ENCODE measurements at places on chromosomes 7 and 10.

- no peak for ATAC-seq
Observed at GRCh38 chr10:73588656-73589055, 2.5 kb downstream of the USP54 start.

- ATAC-seq, result no peak
Observed at GRCh38 chr7:92674379-92674778, 84.2 kb upstream of the FAM133B start.

GRCh38 chr7:147196481-147196880 lies 1079.9 kb downstream of the CNTNAP2 start:
- ATAC-seq, result no peak

- no peak for ATAC-seq
Observed at GRCh38 chr7:150935149-150935548, 43.0 kb downstream of the KCNH2 start.

GRCh38 chr10:125127110-125127509 lies 33.3 kb downstream of the CTBP2 start:
- no peak for ATAC-seq

- no peak for ATAC-seq
Observed at GRCh38 chr7:47284691-47285635, 296.9 kb downstream of the TNS3 start.

GRCh38 chr10:44201656-44202055 lies 183.2 kb downstream of the CXCL12 start:
- no peak for ATAC-seq

- ATAC-seq, result peak; percentile 23
Observed at GRCh38 chr7:121873289-121874194, 581 bp downstream of the PTPRZ1 start.

- ATAC-seq, result no peak
Observed at GRCh38 chr7:159006610-159007130, 138.0 kb downstream of the VIPR2 start.

- peak; percentile 18 for ATAC-seq
Observed at GRCh38 chr7:136869991-136870865, 1.8 kb downstream of the CHRM2 start.

- ATAC-seq, result no peak
Observed at GRCh38 chr7:150570556-150571465, 3.6 kb downstream of the GIMAP4 start.

DNA sequence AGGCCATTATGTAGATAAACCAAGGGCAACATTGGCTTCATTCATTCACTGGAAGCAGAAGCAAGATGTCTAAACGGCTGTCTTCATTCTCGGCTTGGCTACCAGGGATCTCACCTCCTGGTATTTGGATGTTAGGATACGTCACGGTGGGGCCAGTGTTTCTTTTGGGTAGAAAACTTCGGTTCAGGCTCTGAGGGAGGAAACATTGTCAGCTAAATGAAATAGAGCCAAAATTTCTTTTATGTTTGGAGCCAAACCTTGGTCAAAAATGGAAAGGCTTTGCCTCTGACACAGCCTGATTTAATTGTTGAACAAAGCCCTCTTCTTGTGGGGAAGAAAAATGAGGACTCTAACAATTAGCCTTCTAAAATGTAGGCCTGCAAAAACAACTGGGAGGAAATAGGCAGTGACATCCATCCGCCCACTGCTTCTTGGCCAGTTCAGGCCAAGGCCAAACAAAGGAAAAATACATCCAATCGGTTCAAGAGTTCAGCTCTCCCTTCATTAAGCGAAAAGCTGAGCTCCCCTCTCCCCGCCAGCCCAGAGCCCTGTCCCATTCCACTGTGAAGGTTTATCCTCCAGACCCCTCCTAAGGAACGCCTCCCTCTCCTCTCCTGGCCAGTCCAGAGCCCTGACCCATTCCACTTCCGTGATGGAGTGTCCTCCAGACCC lies 44.4 kb downstream of the PFKFB3 start:
- ATAC-seq, result no peak

DNA sequence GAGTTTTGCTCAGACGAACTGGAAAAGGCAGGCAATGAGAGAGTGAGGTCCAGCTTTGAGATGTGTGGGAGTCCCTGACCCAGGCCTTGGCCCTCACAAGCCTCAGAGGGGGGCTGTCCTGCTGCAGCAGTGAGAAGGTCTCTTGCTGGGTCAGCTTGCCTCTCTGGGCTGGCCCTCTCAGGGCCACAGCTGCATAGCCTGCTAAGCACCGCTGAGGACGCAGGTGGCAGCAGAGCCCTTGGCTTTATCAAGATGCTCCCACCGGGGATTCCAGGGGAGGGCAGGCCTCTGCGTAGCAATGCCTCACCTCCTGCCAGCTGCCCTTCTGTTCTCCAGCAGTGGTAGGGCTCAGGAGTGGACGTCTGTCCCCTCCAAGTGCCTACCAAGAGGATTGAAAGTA lies 128.7 kb downstream of the COBL start:
- no peak for ATAC-seq

DNA sequence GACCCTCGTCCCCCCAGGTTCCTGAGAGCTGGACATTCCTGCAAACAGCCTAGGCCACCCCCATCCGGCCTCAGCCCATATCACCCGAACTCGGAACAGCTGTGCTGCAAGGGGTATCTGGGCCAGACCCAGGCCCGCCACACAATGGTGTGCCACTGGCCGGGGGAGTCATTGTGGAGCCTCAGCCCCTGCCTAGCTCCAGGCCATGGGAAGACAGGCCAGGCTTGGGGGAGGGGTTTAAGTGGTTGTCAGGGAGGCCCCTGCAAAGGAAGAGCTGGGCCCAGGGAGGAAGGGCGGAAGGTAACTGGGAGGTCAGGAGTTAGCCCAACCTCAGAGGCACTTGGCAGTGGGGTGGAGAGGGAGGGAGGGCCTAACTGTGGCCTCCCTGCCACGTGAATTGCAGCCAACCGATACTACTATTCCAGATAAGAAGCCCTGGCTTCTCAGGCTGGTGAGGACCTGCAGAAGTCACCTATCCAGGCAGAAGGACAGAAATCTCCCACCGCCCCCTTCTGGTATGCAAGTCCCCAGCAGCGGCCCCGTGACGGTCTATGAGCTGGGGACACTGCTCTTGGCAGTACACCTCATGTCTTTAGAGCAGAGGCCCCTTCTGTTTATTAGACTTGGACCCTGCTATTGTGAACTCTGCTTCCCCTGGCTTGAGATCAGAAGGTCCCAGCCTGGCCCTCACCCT lies 26.8 kb downstream of the VSIR start:
- no peak for ATAC-seq

DNA sequence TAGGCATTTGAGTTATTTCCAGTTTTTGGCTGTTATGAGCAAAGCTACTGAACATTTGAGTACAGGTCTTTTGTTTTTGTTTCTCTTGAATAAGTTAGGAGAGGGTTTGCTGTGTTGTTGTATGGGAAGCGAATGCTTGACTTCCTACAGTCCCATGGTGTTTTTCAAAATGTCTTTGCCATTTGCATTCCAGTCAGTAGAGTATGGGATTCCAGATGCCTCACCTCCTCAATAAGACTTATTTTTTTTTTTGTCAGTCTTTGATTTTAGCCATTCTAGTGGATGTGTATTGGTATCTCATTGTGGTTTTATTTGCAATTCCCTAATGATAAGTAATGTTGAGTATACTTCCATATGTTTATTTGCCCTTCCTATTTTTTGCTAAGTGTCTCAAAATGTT lies 19.4 kb downstream of the CDK13 start:
- no peak for ATAC-seq

DNA sequence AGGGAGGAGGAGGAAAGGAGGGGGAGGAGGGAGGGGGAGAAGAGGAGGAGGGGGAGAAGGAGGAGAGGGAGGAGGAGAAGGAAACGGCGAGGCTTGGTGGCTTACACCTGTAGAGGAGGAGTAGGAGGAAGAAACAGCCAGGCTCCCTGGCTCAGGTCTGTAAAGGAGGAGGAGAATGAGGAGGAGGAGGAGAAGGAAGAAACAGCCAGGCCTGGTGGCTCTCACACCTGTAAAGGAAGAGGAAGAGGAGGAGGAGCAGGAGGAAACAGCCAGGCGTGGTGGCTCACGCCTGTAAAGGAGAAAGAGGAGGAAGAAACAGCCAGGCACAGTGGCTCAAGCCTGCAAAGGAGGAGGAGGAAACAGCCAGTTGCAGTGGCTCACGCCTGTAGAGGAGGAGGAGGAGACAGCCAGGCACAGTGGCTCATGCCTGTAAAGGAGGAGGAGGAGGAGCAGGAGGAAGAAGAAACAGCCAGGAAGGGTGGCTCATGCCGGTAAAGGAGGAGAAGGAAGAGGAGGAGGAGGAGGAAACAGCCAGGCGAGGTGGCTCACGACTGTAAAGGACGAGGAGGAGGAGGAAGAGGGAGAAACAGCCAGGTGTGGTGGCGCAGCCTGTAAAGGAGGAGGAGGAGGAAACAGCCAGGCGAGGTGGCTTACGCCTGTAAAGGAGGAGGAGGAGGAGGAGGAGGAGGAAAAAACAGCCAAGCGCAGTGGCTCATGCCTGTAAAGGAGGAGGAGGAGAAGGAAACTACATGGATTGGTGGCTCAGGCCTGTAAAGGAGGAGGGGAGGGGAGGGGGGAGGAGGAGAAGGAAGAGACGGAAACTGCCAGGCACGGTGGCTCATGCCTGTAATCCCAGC lies 14.9 kb upstream of the CRCP start:
- ATAC-seq, result peak; percentile 95

- no peak for ATAC-seq
Observed at GRCh38 chr10:58399410-58399809, 14.2 kb downstream of the TFAM start.

GRCh38 chr7:112171673-112172072 lies 34.5 kb downstream of the DOCK4 start:
- no peak for ATAC-seq

DNA sequence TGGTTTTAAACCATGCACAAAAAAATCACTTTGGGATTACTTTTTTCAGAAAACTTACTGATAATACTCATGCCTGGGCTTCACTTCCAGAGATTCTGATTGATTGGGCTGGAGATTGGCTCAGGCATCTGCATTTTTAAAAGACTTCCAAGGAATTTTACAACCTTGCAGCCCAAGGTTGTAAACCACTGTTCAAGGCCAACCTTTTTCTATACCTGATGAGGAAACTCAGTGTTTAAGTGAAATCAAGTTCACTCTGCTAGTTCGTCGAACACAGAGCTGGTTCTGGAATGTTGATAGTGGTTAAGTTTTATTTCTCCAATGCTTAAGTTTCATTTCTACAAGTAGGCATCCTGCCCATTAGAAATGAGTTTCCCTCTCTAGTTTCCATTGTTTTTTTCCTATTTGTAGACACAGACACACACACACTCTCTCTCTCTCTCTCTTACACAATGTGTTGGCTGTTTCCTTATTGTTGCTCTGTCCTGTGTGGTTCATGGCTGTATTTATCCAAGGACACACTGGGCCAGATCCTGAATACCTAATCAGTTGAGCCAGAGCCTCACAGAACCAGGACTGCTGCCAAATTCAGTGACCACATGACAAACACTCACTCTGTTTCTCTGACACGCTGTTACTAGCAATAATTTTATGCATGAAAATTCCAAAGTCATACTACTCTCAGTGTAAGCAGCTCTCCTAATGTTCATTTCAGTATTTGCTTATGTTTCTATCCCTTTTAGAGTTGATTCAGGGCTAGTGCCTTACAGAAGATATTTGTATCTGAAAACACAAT lies 3.7 kb upstream of the IFIT1B start:
- ATAC-seq, result peak; percentile 98

DNA sequence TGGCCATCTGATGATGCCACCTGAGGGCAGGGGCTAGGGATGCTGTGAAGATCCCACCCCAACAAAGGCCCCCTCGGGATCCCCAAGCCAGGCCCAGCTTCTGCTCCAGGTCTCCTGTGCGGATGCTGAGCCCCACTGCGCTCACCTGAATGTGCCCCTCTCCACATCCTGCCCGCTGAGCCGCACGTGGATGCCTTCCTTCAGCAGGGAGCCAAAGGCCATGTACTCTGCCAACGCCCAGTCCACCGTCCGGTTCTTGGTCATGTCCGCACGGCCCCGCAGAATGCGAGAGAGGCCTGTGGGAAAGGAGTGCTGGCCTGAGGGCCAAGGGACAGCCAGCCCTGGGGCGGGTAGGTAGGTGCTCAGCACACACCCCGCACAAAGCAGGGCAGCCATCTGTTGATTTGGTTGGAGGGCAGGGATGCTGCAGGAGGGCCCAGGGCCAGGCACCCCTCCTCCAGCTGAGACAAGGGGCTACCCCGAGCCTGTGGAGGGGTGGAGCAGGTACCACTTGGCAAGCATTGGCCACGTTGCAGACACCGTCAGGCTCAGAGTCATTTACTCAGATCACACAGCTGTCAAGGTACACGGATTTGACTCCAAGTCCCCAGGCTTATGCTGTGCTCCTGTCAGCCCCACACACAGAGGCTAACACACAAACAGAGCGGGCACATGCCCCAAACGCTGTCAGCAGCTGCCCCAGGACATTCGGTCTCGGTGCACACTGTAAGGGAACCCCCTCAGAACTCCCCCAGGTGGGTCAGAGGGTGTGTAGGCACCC lies 19.2 kb downstream of the OGDHL start:
- no peak for ATAC-seq

DNA sequence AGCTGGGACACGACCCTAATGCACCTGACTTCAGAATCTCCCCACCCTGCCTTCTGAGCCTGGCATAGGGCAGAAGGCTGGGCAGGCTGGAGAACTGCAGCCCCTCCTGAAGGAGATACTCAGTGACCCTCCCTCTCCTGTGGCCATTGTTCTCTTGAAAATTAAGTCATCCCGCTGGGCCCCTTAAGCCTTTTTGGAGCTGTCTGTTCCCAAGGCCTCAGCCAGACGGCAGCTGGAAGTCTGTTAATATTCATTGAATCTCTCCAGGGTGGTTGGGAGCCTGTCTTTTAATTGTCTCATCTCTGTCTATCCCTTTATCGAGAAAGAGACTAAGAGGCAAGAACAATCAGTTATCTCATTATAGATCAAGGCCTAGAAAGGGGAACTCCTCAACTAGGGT lies 118.1 kb upstream of the PCBD1 start:
- no peak for ATAC-seq

- ATAC-seq, result no peak
Observed at GRCh38 chr7:5519515-5519928, 95.9 kb upstream of the TNRC18 start.

DNA sequence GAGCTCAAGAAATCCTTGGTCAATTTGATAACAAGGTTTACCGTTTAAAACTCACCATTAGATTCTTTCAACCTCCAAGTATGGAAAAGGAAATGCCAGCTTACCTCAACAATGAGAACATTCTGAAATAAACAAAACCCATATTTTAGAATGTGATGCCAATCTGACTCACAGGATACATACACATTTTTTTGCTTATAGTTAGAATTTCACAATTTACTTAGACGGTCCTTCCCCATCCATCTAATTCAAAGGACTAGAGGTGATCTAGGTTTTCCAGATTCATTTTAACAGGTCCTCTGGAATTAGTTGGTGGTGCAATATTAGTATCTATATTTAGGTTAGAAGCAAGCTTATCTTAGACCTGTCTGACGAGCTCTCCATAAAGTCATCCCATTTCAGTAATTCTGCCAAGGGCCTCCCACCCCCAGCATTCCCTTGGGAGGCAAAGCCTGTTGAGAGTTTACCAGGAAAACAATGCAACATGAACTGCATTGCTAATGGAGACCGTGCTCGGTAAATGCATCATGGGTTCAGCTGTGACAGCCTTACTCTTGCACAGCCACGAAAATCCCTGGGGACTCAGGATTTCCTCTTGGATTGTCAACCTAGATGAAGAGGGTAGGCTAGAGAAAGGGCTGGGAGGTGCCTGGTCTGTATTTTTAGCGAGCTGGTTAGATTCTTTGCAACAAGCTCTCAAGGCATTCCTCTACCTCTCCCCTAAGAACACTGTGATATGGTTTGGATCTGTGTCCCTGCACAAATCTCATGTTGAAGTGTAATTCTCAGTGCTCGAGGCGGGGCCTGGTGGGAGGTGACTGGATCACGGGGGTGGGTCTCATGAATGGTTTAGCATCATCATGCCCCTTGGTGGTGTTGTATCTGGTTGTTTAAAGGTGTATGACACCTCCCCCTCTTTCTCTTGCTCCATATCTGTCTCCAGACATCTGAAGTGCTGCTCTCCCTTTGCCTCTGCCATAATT lies 93.8 kb downstream of the PRTFDC1 start:
- no peak for ATAC-seq
